CD4-positive, alpha-beta T cell treated with Interferon gamma for 1 hour (primary cell): ENCODE measurements at places on chromosomes 7 and 10.

- no peak for DNase-seq
These were observed 111.2 kb downstream of the NOC3L start for GRCh38 chr10:94251568-94251967.

DNA sequence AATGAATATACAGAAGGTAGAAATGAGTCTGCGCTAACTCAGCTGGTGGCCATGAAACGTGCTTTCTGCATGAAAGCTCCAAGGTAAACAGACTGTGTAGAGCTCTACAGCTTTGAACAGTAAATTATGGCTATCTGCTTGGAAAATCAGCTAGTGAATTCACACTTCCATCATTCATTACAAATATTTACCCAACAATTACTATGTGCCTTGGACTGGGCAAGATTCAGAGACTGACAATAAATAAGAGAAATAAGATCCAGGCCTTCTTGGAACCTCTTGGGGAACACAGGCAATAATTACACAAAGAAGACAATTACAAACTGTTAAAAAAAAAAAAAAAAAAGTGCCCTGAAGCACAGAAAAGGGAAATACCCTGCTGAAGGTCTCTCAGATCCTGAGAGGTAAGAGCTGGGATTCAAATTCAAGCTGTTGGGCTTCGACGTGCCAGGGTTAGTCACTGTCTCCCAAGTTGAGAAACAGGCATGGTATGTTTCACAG lies 15.8 kb downstream of the TSPAN12 start:
- DNase-seq, result no peak

DNA sequence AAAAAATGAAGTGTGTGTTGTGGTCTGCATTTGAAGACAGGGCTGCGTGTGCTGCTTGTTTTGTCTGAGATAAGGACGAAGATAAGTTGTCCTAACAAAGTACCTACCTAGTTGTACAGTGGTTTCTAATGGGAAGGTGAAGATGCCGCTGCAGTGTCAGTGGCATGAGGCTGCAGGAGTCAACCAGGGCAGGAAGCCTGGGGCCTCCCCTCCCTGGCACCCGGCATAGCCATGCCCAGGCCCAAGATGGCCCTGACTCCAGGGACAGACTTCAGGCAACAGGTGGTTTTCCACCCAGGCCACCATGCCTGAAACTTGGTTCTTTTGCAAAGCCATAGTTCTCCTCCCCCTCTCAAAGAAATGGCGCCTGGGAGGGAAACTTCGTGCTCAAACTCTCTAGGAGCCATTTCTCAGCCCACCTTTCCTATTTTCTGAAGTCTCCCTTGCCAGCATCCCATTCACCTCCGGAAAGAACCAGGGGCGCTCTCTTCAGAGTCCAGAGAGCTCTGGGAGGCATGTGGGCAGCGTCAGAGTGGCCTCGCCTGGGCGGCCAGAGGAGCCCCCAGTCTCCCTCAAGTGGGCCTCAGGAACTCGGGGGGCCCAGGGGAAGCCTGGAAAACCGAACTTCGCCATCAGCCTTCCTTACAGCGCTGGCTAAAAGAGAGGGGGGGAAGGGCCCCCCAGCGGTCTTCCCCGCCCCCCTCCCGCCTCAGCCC lies 2.1 kb upstream of the KAT6B start:
- no peak for DNase-seq

DNA sequence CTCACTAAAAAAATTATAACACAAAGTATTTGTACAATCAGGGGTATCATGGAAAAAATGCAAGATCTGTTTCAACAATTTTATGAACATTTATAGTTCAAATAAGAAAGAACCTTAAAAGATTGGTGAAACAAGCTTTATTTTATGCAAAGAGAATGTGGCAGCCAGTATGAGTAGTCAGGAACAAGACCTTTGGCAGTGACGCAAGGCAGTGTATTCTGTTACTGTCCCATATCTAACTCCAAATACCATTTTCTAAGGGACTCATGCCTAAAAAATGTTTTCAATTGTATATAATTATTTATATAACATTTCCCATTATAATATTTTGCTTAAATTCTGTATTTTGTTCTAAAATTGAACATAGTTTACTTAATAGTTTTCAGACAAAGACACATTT lies 19.1 kb upstream of the FAM53B start:
- no peak for DNase-seq

- DNase-seq, result no peak
These were observed 130.0 kb downstream of the FAM53B start for GRCh38 chr10:124614003-124614659.

GRCh38 chr10:132723330-132723970 lies 62.5 kb downstream of the NKX6-2 start:
- DNase-seq, result no peak

- DNase-seq, result no peak
These were observed 75.8 kb downstream of the ZNF92 start for GRCh38 chr7:65449505-65449852.

GRCh38 chr10:89706011-89706410 lies 4.6 kb downstream of the KIF20B start:
- no peak for DNase-seq
